Right hindlimb (tissue), 1 donor: ENCODE measurements at places on chromosomes 1 and 21.
A peak's percentile ranks its signal among the peaks of the same experiment; 100 is the strongest.

- DNase-seq = no peak
Measured at GRCh38 chr1:8097077-8097799, 71.1 kb upstream of the ERRFI1 start.

GRCh38 chr21:41497008-41497407 lies 10.9 kb downstream of the TMPRSS2 start:
- no peak for DNase-seq

DNA sequence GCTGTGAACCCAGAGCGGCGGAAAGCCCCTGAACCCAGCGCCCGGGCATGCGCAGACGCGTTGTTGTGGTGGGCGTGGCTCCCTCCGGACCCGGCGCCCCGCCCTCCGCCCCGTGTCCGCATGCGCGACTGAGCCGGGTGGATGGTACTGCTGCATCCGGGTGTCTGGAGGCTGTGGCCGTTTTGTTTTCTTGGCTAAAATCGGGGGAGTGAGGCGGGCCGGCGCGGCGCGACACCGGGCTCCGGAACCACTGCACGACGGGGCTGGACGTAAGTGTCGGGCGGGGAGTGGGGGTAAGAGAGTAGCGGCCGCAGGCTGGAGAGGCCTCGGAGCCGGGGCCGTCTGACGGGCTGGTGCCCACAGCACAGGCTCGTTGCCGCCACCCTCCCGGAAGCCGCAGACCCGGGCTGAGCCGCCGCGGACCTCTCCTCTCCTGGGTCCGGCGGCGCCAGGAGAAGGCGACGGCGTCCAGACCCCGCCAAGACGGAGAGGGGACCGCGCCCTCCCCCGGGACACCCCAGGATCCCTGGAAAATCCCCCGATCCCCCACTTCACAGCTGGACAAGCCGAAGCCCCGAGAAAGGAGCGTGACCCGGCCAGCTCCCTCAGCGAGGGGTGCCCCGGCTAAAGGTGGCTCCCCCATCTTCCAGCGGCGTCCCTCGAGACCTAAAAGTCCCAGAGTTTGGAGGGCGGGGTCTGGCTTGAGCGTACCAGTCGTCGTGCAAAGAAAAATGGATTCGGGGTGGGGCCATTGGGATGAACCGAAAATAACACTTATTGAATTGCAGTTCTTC lies at the start of gene TMEM50A:
Gene TMEM50A (plus strand): TSS at position 147 of the 794 bp plus-strand sequence. CDS start 2,153 bp downstream, outside the sequence.
- peak; percentile 94 for DNase-seq

DNA sequence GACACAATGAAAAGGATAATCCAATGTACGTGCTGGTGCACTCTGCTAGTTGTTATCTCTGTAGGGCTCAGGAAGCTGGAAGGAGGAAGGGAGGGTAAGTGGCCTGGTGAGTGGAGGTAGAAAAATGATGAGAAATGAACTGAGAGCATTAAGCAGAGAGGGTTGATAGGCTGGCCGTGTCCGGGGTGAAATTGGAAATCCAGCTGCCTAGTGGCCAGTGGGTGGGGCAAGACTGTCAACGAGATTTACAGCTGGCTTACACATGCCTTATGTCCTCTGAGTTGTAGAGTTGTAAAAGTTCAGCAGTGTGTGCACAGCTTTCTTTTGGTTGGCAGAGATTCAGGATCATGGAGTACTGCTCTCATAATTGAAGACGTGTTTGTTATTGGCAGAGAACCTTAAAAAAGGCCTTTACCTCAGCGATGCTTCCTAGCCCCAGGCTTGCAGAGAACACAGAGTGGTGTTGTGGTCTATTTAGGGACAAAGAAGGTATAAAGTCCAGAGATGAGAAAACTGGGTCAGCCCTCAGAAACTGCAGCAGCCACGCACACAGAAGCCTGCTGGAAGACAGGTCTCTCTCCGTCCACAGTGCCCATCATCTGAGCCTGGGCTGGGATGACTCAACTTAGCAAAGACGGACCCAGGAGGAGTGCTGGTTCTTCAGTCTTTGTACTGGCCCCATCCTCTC lies 132.4 kb downstream of the EDEM3 start:
- DNase-seq = peak; percentile 90

GRCh38 chr1:182699393-182700350 lies 15.3 kb upstream of the RGS8 start:
- DNase-seq = peak; percentile 79

- DNase-seq = no peak
Measured at GRCh38 chr21:45056917-45057560, 17.3 kb upstream of the ADARB1 start.

DNA sequence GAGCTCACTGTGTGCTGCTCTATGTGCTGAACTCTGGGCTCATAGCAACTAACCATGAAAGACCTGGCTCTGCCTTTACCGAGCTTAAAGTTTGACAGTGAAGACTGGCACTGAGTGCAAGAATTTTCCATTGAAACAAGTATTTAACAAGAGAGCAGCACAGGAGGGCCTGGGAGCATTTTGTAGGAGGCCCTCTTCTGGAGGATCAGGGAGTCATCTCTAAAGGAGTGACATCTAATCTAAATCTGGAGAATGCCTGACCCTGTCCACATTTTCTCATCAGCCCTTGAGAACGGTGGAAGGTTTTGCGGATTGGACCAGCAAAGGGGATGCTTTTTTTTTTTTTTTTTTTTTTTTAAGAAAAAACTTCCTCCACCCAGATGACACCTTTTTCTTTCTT lies 150.8 kb downstream of the ROR1 start:
- DNase-seq = no peak

DNA sequence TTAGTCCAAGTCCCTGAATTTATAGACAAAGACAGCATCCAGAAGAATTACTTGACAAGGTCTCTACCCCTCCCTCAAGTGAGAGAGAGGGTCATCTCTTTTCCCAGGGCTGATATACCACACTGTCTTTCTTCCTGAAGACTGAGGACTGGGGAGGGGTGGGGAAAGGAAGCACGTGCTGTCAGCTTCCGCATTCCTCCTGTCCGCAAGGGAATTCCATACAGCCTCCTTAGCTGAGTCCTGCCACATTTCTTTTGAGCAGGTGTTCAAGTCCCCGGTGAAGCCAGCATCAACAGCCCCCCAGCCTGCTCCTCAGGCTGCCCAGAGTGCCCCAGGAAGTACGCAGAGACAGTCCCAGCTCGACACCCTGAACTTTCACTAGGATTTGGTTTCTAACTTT lies 34.2 kb downstream of the PCAT6 start:
- no peak for DNase-seq

DNA sequence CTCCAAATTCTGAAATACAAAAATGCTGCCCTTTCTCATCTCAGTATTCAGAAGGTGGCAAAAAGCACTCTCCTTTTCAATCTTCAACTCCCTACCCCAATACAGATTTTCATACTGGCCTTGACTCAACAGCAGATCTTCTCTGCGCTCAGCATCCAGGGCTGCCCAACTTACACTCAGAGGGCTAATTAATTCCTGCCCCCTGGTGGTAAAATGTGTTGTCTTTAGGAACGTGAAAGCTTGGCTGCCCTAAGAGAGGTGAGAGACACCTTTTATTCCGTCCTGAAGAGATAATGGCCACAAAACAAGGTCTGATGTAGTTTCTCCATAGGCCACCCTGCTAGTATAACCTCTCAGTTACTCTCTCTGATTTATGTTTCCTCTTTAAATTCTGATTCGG lies 25.0 kb downstream of the KRTAP24-1 start:
- DNase-seq = no peak

DNA sequence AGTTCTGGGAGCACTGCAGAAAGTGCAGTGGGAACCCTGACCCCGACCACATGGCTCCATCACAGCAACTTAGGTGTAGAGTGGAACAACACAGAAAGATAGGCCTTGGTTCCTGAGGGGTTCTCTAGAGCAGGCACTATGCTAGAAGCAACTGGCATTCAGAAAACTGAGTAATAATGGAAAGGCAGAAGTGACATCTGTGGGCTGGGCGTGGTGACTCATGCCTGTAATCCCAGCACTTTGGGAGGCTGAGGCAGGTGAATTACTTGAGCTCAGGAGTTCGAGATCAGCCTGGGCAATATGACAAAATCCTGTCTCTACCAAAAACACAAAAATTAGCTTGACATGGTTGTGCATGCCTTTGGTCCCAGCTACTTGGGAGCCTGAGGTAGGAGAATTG lies 5.3 kb downstream of the MRPS15 start:
- DNase-seq = no peak
